ENCODE measurements at places on chromosomes 6 and 20.
A peak's percentile ranks its signal among the peaks of the same experiment; 100 is the strongest.

DNA sequence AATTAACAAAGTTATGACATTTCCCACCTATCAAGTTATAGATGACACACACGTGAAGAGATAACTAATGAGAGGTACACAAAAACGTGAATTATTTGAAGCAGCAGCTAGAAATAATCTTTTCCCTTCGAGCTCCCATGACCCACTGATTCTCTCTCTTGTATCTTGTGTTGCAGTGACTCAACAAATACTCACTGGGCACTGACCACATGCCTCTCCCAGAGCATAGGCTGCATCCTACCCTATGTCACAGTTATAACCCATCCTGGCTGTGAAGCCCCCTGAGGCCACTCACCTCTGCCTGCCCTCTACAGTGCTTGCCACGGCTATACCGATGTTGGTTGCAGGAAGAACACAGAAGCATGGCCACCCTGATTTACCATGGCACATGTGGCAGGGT lies 91.8 kb downstream of the INSM1 start:
- no peak for DNase-seq

GRCh38 chr6:98574984-98575383 lies 259.4 kb upstream of the POU3F2 start:
- DNase-seq, result no peak

- DNase-seq, result no peak
Measured at GRCh38 chr20:16929756-16930155, 181.6 kb downstream of the OTOR start.

DNA sequence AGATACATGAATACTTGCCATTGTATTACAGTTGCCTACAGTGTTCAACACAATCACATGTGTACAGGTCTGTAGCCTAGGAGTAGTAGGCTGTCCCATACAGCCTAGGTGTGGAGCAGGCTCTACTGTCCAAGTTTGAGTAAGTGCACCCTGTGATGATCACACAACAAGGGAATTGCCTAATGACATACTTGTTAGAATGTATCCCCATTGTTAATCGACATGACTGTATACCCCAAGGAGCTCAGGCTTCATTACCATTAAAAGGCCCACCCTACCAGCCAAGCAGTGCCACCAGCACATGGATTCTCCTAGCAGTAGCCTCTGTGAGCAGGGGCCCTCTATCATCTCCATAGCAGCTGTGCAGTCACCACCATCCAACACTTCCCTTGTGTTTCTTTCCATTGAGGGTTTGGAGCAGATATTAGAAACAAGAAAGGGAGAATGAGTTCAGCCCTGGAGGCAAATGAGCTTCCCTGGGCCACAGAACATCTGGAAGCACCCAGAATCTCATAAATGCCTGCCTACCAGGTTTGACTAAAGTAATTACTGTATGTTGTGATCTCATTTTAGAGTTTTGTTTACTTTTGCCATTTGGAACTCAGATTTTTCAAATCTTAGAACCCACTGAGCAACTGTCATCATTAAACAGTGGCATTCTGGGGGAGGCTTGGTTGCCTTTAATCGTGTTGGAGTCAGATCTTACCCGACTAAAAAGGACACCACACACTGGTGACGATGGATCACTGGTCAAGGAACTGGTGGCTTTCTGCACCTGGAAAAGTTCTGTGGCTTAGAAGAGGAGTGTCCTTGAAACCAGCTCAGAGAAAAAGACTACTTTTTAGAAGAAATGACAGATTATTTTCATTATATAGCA lies 104.9 kb downstream of the TULP4 start:
- no peak for DNase-seq

- no peak for DNase-seq
Measured at GRCh38 chr6:143098054-143098671, 37.5 kb downstream of the AIG1 start.

DNA sequence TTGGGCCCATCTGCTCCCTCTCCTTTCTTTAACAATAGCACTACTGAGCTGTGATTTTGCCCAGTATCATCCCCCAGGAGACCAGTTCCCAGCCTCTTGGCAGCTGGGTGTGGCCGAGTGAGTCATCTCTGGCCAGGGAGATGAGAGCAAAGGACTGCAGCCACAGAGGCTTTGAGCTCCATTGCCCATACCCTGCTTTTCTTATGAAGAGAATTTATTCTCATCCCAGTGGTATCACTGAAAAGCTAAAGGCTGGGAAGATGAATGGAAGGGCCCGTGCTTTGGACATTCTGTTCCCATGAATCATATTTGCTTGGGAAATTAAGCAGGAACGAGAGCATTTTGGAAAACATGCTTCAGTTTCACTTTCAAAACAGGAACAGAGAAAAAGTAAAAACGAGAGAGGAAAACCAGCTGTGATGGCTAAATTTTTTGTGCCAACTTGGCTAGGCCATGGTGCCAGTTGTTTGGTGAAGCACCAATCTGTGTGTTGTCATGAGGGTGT lies 14.9 kb downstream of the CST3 start:
- DNase-seq, result peak; percentile 60

GRCh38 chr6:156699017-156699421 lies 78.2 kb upstream of the ARID1B start:
- peak; percentile 42 for DNase-seq

GRCh38 chr20:63150391-63150898 lies 65.5 kb downstream of the YTHDF1 start:
- DNase-seq, result no peak

GRCh38 chr6:83185096-83185495 lies 8.0 kb downstream of the PGM3 start:
- DNase-seq, result no peak

- DNase-seq, result no peak
Measured at GRCh38 chr6:111211411-111212030, 124.2 kb downstream of the SLC16A10 start.

DNA sequence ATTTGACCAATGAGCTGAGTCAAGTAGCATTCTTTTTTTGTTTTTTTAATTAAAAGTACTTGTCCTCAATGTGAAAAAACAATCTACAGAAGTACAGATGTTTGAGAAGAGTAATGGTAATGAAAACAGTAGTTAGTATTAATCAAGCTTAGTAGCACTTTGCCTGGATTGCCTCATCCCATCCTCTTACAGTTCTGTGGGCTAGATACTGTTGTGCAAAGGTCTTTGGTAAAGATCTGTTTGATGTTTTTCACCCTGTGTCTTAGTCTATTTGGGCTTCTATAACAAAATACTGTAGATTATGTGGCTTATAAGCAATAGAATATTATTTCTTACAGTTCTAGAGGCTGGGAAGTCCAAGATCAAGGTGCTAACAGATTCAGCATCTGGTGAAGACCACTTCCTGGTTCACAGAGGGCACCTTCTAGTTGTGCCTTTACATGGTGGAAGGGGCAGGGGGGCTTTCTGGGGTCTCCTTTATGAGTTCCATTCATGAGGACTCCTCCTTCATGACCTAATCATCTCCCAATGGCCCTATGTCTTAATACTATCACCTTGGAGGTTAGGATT lies 84.3 kb downstream of the SHLD1 start:
- no peak for DNase-seq

DNA sequence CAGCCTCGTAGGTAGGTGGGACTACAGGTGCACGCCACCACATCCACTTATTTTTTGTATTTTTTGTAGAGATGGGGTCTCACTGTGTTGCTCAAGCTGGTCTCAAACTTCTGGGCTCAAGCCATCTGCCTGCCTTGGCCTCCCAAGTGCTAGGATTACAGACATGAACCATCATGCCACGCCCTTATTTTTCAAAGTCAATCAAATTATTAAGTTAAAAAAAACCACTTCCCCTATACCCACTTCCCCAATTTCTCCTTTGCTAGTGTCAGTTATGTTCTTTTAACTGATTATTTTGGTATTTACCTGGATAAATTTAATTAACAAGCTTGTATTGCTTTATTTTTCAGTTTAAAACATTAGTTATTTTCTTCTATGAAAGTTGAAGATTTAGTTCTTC lies 49.6 kb downstream of the RIOK1 start:
- no peak for DNase-seq

- DNase-seq, result no peak
Measured at GRCh38 chr6:28867086-28867409, 56.7 kb downstream of the TRIM27 start.

All from kidney glomerular epithelial cell (primary cell).